Chondrocyte (in vitro differentiated cells): ENCODE measurements at places on chromosomes 13 and 19.

DNA sequence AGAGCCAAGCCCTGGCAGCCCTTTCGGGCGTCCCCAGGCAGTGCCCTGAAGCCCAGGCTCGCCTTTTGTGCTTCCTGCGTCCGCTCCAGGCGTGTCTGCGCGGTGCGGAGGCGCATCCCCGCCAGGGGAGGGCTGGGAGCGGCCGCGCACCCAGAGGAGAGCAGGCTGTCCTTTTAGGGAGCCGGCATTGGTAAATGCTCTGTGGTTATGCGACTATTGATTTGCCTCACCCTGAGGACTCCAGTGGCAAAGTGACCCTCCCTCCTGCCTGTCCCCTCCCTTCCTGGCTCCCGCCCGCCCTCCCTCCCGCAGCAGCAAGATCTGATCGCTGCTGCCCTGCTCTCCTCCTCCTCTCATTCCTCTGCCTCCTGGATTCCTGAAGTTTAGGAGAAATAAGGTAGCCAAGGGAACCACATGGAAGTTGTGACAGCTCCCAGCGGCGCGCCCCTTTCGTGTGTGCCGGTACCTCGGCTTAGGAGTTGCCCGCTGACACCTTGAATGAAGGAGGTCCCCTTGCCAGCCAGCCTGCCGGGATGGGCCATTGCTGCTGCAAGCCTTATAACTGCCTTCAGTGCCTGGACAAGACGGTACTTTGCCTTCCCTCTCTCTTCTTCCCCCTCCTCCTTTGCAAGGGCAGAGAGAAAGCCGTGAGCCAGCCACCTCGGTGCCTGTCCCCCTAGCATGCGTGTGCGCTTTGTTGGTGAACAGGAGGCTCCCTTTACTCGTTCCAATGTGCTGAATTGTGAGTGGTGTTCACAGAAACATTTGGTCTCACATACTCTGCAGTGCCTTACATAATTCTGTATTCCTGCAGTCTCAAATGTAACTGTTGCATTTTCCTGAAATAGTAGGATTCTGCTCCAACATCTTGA, 166.9 kb downstream of the SLC7A1 start:
- no peaks in the 10 kb centered on the region for H3K36me3 ChIP-seq
- peaks cover 9% of the 10 kb centered on the region for H3K4me1 ChIP-seq
- DNase-seq: no peak
- no peak overlapping the region for H3K27ac ChIP-seq

DNA sequence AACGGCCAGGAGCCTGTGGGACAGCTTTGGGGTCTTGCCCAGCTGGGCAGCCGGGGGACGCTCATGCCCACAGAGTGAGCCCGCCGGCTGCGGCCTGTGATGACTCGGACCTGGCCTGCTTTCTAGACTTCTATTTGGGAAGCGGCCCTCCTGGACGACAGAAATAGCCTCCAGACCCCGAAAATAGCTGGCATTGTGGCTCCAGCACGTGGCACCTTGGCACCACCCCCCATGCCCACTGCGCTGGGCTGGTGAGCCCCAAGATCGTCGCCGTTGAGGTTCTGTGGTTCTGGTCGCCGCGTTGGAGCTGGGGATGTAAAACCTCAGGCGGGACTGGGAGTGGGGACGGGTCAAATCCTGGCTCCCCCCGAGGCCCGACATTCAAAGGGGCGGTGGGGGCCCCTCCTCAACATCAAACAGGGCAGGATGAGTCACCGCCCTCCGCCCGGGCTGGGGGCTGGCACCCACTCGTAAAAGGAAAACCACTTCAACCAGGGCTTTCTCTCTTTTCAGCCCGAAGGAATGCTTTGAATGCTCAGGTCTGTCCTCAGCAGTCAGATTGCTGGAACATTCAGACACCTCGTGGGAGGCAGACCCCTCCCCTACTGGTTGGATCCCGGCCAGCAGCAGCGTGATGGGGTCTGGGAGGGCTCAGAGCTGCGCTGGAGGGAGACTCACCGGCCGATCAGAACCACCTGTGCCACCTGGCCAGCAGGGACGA, 42.1 kb downstream of the GADD45B start:
- no peaks in the 10 kb centered on the region for H3K27me3 ChIP-seq
- peak overlapping the region; percentile 76 for H3K27ac ChIP-seq
- H3K4me1 ChIP-seq: peaks cover 29% of the 10 kb centered on the region
- DNase-seq: no peak
- no peaks in the 10 kb centered on the region for H3K36me3 ChIP-seq
- no peak overlapping the region for H3K4me3 ChIP-seq

- no peak for DNase-seq
- no peak overlapping the region for H3K4me3 ChIP-seq
- peaks cover 13% of the 10 kb centered on the region for H3K4me1 ChIP-seq
- no peak overlapping the region for H3K27ac ChIP-seq
Observed at GRCh38 chr19:5098646-5099045, 129.7 kb downstream of the KDM4B start.

DNA sequence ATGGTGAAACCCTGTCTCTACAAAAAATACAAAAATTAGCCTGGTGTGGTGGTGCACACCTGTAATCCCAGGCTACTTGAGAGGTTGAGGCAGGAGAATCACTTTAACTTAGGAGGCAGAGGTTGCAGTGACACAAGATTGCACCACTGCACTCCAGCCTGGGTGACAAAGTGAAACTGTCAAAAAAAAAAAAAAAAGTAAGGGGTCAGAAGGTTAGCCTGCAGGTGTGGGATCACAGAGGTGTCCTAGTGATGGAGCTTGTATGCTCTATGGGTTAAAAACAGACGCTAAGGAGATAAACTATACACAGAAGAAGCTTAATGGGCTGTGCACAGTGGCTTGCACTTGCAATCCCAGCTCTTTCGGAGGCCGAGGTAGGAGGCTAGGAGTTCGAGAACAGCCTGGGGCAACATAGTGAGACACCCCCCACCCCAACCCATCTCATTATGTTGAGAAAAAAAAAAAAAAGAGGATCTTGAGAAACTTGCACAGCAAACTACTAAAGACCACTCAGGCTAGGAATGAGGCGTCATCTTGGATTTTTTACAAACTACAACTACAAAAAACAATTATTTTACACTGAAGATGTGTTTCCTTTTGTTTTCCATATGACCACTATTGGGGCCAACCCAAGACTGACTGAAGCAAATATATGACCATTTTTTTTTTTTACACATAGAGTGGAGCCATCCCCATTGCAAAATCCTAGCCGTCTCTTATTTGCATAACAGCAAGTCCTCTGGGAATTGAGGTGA, 7.9 kb downstream of the FOSB start:
- peaks cover 19% of the 10 kb centered on the region for H3K4me1 ChIP-seq
- H3K27ac ChIP-seq: no peak overlapping the region
- no peaks in the 10 kb centered on the region for H3K27me3 ChIP-seq
- H3K4me3 ChIP-seq: no peak overlapping the region

GRCh38 chr19:38850436-38850975, 720 bp upstream of the HNRNPL start:
- H3K27me3 ChIP-seq: no peaks in the 10 kb centered on the region
- H3K36me3 ChIP-seq: peaks cover 10% of the 10 kb centered on the region
- H3K27ac ChIP-seq: peak overlapping the region; percentile 99
- DNase-seq: no peak
- peaks cover 41% of the 10 kb centered on the region for H3K4me1 ChIP-seq

- H3K36me3 ChIP-seq: peaks cover 19% of the 10 kb centered on the region
- DNase-seq: no peak
- H3K27me3 ChIP-seq: no peaks in the 10 kb centered on the region
- H3K4me3 ChIP-seq: no peak overlapping the region
Observed at GRCh38 chr19:1366899-1367870, 16.5 kb upstream of the NDUFS7 start.
